ENCODE measurements at places on chromosomes 4 and X. TPM values are rescaled to one million over a fixed set of nuclear protein-coding genes. Genes with fewer than 3 reads are reported as not detected.

GRCh38 chrX:139446832-139447231, 83.7 kb upstream of the F9 start:
- DNase-seq: no peak

DNA sequence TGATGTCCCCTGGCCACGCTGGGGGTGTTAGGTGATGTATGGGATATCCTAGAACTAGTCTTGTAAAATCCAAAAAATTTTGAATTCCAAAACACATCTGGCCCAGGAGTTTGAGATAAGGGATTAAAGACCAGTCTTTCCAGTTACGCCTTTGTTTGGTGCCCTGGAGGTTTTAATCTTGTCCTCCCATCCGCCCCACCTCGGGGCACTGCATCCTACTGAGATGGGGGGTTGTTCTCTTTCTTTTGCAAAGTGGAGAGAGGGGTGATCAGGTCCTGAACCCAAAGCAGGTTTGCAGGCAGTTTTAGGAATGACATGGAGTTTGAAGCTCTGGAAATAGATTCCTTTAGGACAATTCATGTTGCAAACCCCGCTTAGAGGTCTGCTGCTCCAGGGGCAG, 1.8 kb downstream of the SUV39H1 start:
- no peak for DNase-seq

GRCh38 chrX:135432881-135433521, 11.3 kb downstream of the SMIM10L2A start:
- no peak for DNase-seq

- peak; percentile 9 for DNase-seq
Measured at GRCh38 chr4:66330125-66330524, 659.8 kb upstream of the EPHA5 start.

DNA sequence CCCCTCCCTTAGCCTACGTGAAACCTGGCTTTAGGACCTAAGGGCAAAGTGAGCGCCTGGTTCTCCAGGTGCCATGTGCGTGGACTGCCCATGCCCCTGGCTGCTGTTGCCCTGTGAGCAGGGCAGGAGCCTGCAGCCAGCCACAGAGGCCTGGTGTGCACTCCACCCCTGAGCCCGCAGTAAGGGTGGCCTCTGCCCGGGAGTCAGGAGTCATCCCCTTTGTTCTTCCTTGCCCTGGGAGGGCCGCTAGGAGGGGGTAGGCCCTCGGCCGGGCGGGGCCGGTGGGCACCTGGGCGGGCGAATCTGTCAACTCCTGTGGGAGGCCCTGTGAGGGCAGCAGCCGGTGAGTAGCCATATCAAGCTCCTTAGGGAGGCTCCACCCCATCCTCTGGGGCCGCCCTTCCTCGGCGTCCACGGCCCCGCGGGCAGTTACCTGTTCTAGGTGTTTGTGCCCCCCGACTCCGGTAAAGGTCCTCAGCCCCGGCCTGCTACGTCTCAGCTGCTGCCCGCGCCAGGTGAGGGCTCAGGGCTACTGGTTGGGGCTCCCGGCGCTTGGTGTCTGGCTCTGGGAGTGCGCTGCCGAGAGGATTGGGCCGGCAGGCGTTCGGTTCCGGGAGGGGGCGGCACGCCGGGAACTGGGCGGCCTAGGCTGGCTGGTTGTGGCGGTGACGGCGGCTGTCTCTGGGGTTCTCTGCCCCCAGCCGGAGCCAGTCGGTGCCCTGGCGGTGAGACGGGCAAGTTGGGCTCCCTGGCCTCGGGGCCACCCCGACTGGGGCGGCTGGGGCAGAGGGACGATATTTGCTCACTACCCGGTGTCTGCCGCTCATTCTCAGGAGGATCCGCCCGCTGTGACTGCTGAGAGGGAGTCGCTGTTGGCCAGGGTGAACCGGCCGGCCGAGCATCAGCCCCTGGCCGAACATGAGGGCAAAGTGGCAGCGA, 1060.2 kb downstream of the TECRL start:
- DNase-seq: no peak

GRCh38 chrX:48090123-48090522, 18.7 kb upstream of the ZNF630 start:
- peak; percentile 35 for DNase-seq

GRCh38 chrX:108029928-108030711, 14.7 kb upstream of the VSIG1 start:
- no peak for DNase-seq

GRCh38 chr4:112978691-112979472, 70.6 kb upstream of the ANK2 start:
- DNase-seq: peak; percentile 72

DNA sequence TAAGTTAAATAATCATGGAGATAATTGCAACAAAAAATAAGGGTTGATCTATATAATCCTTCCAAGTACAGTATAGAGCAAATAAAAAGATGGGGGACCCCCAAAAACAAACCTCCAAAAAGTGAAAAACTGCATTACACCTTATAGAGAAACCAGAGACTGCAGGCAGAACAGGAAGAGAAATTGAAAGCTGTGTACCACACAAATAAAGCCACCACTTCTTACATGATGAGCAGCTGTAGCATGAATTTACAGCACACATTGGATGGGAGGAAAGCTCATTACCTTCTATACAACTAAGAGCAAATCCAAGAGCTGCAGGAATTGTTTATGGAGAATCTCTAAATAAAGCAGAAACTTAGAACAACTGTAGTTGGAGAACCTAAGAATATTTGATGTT, 152.4 kb upstream of the PDE5A start:
- no peak for DNase-seq

GRCh38 chr4:102429553-102429952, 71.6 kb upstream of the NFKB1 start:
- DNase-seq: peak; percentile 93

DNA sequence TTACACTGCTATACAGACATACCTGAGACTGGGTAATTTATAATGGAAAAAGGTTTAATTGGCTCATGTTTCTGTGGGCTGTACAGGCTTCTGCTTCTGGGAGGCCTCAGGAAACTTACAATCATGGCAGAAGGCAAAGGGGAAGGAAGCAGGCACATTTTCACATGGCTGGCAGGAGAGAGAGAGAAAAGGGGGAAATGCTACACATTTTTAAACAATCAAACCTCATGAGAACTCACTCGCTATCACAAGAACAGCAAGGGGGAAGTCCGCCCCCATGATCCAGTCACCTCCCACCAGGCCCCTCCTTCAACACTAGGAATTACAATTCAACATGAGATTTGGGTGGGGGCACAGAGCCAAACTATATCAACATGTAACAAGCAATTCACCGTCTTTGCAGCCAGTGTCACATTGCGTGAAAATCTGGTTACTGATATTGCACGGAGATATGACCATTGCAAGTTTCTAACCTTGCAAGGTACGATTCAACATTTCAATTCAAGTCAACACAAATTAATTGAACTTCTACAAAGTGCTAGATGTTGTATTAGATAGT, 61.7 kb upstream of the RELL1 start:
- no peak for DNase-seq

GRCh38 chrX:153657161-153657560, 10.2 kb downstream of the DUSP9 start:
- peak; percentile 26 for DNase-seq

DNA sequence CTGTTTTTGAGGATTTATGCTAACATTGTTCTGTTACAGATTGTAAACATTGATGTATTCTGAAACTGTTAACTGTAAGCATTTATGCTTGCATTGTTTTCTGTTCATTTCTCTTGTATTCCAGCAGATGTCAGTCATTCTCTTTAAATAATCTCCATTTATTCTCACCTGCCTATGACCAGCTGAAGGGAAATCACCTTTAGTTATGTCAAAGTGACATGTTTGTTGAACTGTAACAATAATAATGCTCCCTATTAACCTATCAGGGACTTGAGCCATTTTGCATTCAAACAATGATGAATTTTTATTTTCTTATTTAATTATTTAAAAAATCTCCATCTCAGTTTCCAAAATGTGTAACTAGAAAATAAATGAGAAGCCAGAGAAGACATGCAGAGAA, 58.0 kb downstream of the SPCS3 start:
- peak; percentile 32 for DNase-seq

GRCh38 chr4:81404294-81404693, 67.4 kb downstream of the RASGEF1B start:
- DNase-seq: no peak

- peak; percentile 85 for DNase-seq
Measured at GRCh38 chr4:112416464-112416863, 99.5 kb downstream of the NEUROG2 start.

GRCh38 chr4:21992330-21992729, 43.8 kb upstream of the KCNIP4 start:
- DNase-seq: peak; percentile 26

DNA sequence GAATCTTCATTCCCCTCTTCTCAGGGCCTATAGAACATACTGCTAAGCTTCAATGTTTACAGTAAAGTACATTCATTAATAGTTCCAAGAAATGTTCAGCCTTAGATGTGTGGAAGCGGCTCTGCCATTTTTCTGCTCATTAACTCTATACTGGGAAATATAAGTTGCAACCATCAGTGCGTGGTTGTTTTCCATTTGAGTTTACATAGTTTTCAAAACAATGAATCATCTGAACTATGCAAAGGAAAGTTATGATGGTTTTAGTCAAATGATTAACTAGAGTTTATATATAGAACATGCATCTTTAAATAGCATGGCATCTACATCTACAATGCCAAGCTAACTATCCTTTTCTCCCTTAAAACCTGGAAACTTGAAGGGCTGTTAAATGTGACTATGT, 29.6 kb downstream of the LEF1 start:
- DNase-seq: no peak

GRCh38 chr4:13777341-13777740, 149.8 kb upstream of the BOD1L1 start:
- no peak for DNase-seq

DNA sequence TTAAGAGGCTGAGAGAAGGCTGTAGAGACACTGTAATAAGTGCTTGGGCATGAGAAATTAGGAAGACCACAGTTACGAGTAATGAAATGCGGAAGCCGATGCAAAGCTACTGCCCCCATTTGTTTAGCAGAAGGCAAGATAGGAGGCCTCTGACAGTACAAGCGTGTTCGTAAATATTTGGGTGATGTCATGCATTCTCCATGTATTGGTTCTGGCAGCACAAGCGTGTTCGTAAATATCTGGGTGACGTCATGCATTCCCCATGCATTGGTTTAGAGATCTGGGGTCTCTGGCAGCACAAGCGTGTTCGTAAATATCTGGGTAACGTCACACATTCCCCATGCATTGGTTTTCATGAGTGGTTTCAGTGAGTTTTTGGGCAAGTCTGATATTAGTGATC, 661.5 kb upstream of the FRG1 start:
- no peak for DNase-seq

DNA sequence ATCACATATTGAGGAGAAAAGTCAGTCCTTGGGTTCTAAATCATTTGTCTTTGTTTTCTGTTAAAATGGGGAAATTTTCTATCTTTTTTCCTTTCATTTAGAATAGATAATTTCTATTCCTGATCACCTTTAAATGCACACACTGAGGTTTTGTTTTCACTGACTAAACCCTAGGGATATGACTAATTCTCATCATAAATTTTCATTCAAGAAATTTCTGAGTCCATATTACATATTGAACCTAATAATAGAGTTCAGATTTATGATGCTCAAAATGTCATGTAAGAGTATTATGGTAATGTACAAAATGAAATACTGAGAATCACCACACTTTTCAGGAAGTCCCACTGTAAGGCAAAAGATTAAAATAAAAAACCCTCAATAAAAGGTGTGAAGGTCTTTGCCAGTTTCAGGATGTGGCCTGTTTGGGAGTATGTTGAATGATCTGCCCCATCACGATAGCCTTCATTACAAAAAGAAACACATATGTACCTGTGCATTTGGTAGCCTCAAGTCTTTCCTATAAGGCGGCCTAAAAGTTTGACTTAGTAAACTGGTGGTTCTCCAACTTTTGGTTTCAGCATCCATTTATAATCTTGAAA, 49.4 kb downstream of the LEF1 start:
- no peak for DNase-seq

Gene MID1
- 44.1 TPM for total RNA-seq

Gene SCRG1
- total RNA-seq: not detected

Gene NLRP2B
- not detected for total RNA-seq

Gene PRKG2
- 1.1 TPM for total RNA-seq

Gene UGT2B17
- total RNA-seq: 1.2 TPM

Gene VCX3B
- total RNA-seq: 0.62 TPM

Gene SNCA
- 8.3 TPM for total RNA-seq

Gene UGT2A1
- total RNA-seq: not detected

Gene ZFYVE28
- 4.0 TPM for total RNA-seq

Gene DCUN1D4
- total RNA-seq: 26.0 TPM

Gene ASB12
- not detected for total RNA-seq

Gene REELD1
- not detected for total RNA-seq
